Fibroblast of mammary gland (primary cell): ENCODE measurements at places on chromosomes 2 and 18.
A peak's percentile ranks its signal among the peaks of the same experiment; 100 is the strongest.

- DNase-seq, result no peak
Measured at GRCh38 chr2:10438688-10439087, 9.4 kb downstream of the ODC1 start.

GRCh38 chr2:12168791-12169388 is 422.5 kb downstream of the LPIN1 start:
- peak; percentile 94 for DNase-seq

- DNase-seq, result no peak
Measured at GRCh38 chr2:234029150-234029733, 21.3 kb upstream of the SPP2 start.

DNA sequence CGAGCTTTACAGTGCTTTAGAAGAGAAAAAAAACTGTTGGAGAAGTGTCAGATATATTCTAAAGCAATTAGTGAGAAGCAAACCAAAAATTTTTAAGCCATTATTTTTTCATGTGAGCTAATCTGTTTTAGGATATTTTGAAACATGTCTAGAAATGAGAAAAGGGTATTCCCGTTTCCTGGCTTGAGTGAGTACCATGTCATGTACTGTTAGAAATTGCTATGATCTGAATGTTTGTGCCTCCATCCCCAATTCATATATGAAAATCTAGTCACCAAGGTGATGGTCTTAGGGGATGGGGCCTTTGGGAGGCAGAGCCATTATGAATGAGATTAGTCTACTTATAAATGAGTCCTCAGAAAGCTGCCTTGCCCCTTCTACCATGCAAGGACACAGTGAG is 493.3 kb upstream of the GCFC2 start:
- DNase-seq, result no peak

DNA sequence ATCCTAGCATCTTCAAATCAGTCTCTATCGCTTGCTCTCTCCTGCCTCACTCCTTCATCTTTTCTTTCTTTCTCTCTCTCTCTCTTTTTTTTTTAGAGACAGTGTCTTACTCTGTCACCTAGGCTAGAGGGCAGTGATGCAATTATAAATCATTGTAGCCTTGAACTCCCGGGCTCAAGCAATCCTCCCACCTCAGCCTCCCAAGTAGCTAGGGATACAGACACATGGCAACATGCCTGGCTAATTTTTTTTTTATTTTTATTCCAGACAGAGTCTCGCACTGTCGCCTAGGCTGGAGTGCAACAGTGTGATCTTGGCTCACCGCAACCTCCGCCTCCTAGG is 10.6 kb upstream of the SLC66A3 start:
- no peak for DNase-seq

DNA sequence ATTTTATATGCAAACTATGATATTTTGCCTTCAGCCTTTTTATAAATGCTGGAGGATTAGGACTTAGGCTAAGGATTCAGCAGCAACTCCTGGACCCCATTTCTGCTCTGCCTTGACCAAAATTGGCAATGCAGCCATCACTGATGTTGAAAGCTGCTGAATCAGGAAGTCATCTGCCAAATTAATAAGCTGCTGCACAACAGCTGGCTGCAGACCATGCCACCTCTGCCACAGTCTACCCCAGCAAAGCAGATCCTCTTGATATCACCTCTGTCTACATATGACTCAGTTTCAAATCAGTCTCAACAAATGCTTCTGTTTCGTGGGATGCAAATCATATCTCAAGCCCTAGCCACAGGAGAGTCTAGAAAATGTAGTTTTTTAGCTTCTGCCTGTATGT is 7.1 kb upstream of the SOS1 start:
- DNase-seq, result peak; percentile 63

DNA sequence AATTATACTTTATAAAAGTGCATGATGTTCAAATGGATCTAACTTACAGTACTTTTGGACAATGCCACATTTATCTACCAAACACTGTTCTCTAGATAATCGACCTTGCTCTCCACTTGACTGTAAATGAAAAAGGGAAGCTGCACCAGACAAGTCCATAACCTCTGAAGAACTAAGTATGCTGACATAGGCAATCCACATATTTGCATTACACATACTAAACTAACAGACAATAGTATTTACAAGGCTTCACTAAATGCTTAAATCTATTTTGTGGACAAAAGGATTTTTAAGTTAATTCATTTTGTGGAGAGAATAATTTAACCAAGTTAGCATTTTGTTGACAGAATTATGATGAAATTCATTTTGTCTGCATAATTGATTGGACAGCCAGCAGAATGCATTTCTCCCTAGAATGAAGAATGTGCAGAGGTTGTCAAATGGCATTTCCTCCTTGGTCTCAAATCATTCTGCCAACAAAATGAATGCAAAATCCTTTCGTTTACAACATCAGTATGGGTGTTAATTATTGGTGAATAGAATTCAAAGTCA is 520.9 kb downstream of the CPS1 start:
- no peak for DNase-seq

DNA sequence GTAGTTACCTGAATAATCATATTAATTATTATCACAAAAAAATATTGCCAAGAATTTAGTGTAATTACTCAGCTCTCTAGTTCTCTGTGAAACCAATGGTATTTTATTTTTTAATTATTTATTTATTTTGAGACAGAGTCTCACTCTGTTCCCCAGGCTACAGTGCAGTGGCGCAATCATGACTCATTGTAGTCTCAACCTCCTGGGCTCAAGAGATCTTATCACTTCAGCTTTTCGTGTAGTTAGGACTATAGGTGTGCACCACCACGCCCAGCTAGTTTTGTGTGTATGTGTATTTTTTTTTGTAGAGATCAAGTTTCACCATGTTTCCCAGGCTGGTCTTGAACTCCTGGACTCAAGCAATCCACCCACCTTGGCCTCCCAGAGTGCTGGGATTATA is 440.4 kb upstream of the CDH20 start:
- peak; percentile 73 for DNase-seq

DNA sequence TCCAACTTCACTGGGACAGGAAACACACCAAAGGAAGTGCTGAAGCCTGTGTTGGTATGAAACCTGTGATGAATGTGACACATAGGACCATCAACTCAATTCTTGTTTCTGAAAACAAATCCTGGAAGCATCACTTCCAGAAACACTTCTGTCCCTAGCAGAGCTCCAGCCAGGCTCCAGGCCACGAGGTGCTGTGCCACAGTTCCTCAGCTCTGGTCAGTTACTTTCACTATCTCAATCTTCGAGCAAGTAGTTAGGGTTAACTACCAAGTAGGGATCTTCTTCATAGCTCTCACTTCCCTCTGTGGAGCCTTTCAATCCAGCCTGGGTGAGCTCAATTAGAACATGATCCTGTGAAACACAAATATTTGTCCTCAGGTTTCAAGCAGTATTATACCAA is 3.6 kb upstream of the LCT start:
- peak; percentile 31 for DNase-seq

GRCh38 chr2:29525921-29526320 is 395.5 kb downstream of the ALK start:
- DNase-seq, result no peak

DNA sequence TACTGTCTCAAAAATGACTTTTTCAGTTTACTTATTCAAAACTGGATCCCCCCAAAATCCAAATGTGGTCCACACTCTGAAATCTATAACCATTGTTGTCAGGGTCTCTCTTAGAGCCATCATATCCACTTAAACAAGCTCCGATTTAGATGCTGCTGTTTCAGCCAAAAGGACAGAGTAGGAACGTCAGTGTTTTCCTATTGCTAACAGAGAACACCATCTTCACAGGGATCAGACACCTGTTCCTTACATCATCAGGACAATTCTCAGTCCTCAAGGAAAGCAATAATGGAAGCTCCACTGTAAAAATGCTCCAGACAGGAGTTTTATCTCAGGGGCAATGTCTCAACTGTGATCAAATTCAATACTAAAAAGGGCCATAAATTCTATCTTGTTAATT is 155.4 kb downstream of the STK39 start:
- no peak for DNase-seq

DNA sequence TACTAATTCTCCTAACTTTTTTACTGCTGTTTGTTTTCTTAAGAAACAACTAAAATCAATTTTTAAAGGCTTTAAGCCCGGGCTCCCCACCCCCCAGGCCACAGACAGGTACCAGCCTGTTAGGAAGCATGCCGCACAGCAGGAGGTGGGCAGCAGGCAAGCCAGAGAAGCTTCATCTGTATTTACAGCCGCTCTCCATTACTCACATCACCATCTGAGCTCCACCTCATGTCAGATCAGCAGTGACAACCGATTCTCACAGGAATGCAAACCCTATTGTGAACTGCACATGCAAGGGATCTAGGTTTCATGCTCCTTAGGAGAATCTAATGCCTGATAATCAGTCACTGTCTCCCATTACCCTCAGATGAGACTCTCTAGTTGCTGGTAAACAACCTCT is 517.0 kb downstream of the NRXN1 start:
- DNase-seq, result no peak
